Smooth muscle cell of the pulmonary artery (primary cell): ENCODE measurements at places on chromosomes 12 and 14. TPM values are rescaled to one million over a fixed set of nuclear protein-coding genes. Genes with fewer than 3 reads are reported as not detected.

Gene LALBA
- total RNA-seq: not detected in 2 replicates

Gene ACRBP
- 0.13 and 0.26 TPM in 2 replicates for total RNA-seq

Gene KCNJ8
- 9.1 and 16.6 TPM in 2 replicates for total RNA-seq

Gene NANOG
- total RNA-seq: not detected in 2 replicates

Gene FGF6
- not detected in 2 replicates for total RNA-seq

Gene SLC16A7
- total RNA-seq: 22.9 and 27.3 TPM in 2 replicates

Gene MFAP5
- total RNA-seq: 37.3 and 80.5 TPM in 2 replicates

Gene KRT80
- total RNA-seq: 0.65 and 0.83 TPM in 2 replicates

Gene WIF1
- not detected in 2 replicates for total RNA-seq

Gene TTC7B
- total RNA-seq: 33.4 and 54.6 TPM in 2 replicates

Gene TAS2R9
- total RNA-seq: not detected in 2 replicates

Gene IRAK3
- total RNA-seq: 7.9 and 9.0 TPM in 2 replicates

Gene MIP
- total RNA-seq: 0.13 TPM in 1 of 2 replicates, not detected in the other

Gene GARIN6
- not detected in 2 replicates for total RNA-seq

Gene NINJ2
- 0.20 and 1.0 TPM in 2 replicates for total RNA-seq

Gene IRF9
- 54.0 and 57.1 TPM in 2 replicates for total RNA-seq

Gene RD3L
- total RNA-seq: not detected in 2 replicates

Gene SALL2
- total RNA-seq: 5.0 and 6.0 TPM in 2 replicates

Gene BCL7A
- total RNA-seq: 6.6 and 7.1 TPM in 2 replicates

Gene LRRC43
- total RNA-seq: 0.83 and 1.2 TPM in 2 replicates

Gene SERPINA3
- total RNA-seq: 9.7 and 37.5 TPM in 2 replicates

Gene CCDC60
- not detected in 2 replicates for total RNA-seq

Gene INF2
- 82.4 and 103 TPM in 2 replicates for total RNA-seq

Gene REM2
- total RNA-seq: 0.07 and 0.13 TPM in 2 replicates

Gene CRACR2A
- 0.69 and 4.3 TPM in 2 replicates for total RNA-seq
